CD14-positive monocyte (primary cell): ENCODE measurements at places on chromosomes 7 and 10.
A peak's percentile ranks its signal among the peaks of the same experiment; 100 is the strongest.

DNA sequence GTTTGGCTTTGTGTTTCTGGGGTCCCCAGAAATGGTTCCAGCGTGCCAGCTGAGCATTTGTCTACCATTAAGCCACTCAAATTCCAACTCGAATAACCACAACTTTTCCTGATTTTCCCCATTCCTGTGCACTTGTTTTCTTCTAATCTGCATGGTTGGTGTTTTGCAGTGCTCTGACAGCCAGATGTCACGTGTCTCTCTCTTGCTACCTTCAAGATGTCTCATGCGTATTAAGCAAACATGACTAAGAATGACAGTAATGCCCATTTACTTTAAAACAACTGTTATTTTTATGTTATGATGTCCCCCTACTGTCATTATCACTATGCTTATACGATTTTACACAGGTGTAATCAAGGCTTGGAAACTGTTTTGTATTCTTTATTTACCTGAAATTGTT lies 35.2 kb upstream of the MXI1 start:
- no peak for DNase-seq

- DNase-seq, result no peak
These were observed 114.8 kb downstream of the TSPAN12 start for GRCh38 chr7:120743128-120743527.

- no peak for DNase-seq
These were observed 118.7 kb upstream of the SEC61G start for GRCh38 chr7:54877683-54878082.

- DNase-seq, result no peak
These were observed 13.4 kb downstream of the C10orf71 start for GRCh38 chr10:49312246-49312869.

DNA sequence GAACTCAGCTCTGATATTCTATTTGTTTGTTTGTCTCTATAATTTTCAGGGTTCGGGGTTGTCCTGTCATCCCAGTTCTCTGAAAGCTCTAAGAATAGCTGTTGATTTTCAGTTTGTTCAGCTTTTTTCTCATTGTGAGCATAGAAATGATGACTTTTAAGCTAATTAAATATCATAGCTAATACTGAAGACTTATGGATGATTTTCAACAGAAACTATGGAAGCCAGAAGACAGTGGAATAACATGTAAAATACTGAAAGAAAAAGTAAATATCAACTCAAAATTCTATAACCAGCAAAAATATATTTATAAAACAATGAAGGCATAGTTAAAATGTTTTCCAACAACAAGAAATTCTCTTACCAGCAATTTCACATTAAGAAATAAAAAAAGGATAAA lies 96.4 kb upstream of the ETV1 start:
- DNase-seq, result no peak

DNA sequence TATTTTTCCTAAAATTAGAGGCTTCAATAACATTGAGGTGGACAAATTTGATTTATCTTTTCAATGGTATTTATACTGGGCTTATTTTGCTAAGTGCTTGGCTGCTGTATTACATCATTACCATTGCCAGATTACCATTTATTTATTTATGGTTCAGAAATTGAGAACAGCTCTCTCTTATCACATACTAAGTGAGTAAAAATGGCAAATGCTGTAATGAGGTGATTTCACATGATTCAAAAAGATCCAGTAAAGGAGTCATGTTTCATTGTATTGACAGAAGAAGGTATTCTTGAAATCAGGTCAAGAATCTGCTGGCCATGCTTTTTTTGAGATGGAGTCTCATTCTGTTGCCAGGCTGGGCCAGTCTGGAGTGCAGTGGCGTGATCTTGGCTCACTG lies 322.6 kb downstream of the KIF20B start:
- no peak for DNase-seq

- no peak for DNase-seq
These were observed 13.9 kb downstream of the STX1A start for GRCh38 chr7:73705551-73705920.

- DNase-seq, result no peak
These were observed 6.9 kb upstream of the ACSL5 start for GRCh38 chr10:112366992-112367391.

- DNase-seq, result no peak
These were observed 22.3 kb downstream of the SLC13A1 start for GRCh38 chr7:123177442-123177841.

- no peak for DNase-seq
These were observed 25.9 kb downstream of the ABRAXAS2 start for GRCh38 chr10:124827474-124827873.

GRCh38 chr10:90447831-90448230 lies 410.0 kb downstream of the HTR7 start:
- DNase-seq, result no peak

- DNase-seq, result no peak
These were observed 90.4 kb downstream of the OSBPL3 start for GRCh38 chr7:24889611-24890010.

GRCh38 chr10:34262985-34263384 lies 552.1 kb downstream of the PARD3 start:
- DNase-seq, result no peak

DNA sequence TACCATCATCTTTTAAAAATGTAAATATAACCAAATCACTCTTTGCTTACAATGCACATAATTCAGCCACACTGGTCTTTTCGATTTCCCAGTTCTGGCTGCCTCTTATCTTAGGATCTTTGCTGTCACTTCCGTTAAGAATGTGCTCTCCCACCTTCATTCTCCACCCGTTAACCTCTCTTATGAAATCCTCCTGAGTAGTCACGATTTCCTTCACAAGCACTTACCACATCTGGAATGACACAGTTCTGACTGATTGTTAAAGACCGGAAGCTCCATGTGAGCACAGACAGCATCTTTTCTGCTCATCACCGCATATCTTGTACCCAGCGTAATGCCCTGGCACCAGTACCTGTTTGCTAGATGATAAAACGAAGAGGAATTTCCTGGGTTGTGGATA lies 84.3 kb downstream of the CUL2 start:
- DNase-seq, result peak; percentile 24

GRCh38 chr10:6328699-6329423 lies 126.1 kb downstream of the PFKFB3 start:
- DNase-seq, result peak; percentile 57

- no peak for DNase-seq
These were observed 217.3 kb upstream of the HABP2 start for GRCh38 chr10:113335592-113335991.

GRCh38 chr10:7045891-7046599 lies 364.8 kb downstream of the SFMBT2 start:
- DNase-seq, result peak; percentile 69

GRCh38 chr7:3180604-3181003 lies 120.4 kb upstream of the SDK1 start:
- no peak for DNase-seq

DNA sequence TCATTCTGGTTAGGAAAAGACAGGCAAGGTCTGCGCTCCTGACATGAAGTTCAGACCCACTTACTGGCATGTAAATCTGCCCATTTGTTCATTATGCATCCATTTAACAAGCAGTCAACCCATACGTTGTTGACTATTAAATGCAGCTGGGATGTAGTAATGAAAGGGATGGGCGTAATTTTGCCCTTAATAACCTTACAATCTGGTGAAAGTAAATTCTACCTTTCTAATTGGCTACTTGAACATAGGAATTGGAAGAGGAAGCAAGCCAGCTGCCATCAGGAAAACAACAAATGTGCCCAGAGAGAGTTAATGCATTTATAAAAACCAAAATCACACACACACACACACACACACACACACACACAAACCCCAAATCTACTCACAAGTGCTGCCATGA lies 170.2 kb upstream of the PITRM1 start:
- no peak for DNase-seq

DNA sequence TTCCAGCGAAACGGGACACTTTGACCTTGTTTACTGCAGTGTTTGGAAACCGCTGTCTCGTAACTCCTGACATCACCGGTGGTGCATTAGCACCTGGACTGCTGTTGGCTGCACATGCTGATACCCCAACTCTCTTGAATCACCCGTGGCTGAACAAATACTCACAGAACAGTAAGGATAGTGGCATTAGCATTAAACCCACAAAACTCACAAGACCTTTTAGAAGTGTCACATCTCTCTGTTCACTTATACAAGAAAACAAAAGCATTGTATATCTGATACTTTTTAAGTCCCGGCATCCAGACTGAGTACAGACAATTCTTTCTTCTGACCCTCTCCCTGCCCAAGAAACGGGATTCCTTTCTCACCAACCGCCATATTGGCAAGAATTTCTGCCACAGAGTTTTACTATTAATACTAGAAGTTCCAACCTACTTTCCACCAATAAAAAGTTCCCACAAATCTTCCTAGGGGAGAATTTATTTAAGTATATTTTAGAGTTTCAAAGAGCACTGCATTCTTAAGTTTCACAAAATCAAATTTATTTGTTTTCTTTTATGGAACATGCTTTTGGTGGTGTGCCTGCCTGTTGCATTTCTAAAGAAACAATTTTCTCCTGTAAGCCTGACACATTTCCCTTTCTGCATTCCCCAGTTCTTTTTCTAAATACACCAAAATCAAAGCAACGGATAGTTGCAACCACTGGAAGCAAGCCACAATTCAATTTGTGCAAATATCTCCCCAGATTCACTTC lies 208.4 kb upstream of the KLF14 start:
- DNase-seq, result no peak

DNA sequence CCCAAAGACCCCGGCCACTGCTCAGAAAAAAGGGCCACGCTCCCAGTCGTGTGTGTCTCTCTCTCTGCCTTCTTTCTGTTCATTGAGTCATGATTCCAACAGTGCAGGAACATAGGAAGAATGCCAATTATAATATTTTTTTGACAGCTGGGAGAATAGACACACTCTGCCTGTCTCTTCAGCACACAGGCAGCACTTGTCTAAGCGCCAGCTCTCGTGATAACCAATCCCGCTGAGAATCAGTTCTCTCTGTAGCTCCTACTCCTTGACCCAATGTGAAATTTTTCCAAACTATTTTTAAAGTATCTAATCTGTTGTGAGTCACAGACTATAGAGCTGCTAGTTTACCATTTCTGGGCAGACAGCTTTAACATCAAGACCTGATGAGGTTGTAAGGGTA lies 145.7 kb upstream of the RHEB start:
- DNase-seq, result no peak

- DNase-seq, result no peak
These were observed 1.6 kb upstream of the ANKRD2 start for GRCh38 chr10:97570789-97571471.

GRCh38 chr7:137160236-137160635 lies 183.3 kb downstream of the PTN start:
- no peak for DNase-seq

GRCh38 chr10:93454146-93454545 lies 28.0 kb downstream of the MYOF start:
- no peak for DNase-seq

- peak; percentile 27 for DNase-seq
These were observed 4.8 kb upstream of the POLR1F start for GRCh38 chr7:19713676-19714075.

- DNase-seq, result no peak
These were observed 111.6 kb downstream of the VTI1A start for GRCh38 chr10:112558476-112559142.

GRCh38 chr10:107915215-107915610 lies 750.7 kb upstream of the SORCS1 start:
- DNase-seq, result no peak

- DNase-seq, result no peak
These were observed 47.7 kb upstream of the PLEKHA1 start for GRCh38 chr10:122326806-122327205.

DNA sequence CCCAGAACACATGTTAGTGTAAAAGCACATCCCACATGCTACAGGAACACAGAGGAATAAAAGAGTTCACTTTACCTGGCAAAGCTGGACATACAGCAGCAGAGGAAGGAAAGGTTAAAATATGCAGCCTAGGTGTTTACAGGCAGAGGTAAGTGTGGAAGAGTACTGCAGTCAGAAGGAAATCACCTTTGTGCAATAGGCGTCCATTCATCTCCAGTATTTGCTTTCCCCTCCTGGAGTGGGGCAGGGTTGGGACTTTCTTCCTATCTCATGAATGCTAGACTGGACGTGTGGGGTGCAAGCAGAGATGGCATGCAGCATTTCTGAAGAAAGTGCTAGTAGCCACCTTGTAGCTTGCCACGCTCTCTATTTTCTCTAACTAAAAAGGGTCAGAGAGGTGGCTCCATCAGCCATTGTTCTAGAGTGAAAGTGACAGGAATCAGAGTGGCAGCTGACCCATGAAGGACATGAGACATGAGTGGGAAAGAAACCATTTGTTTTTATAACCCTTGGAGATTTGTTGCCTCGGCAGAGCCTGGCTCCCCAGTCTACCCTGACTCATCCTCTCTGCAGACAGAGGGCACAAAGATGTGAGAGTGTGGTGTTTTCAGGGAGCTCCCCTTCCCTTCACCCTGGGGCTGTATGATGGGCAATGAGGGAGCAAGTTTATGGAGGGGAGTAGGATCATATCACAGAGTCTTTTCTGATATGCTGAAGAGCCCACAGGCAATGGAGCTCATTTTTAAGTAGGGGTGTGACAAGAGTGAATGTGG lies 101.2 kb upstream of the SEC61G start:
- DNase-seq, result no peak

DNA sequence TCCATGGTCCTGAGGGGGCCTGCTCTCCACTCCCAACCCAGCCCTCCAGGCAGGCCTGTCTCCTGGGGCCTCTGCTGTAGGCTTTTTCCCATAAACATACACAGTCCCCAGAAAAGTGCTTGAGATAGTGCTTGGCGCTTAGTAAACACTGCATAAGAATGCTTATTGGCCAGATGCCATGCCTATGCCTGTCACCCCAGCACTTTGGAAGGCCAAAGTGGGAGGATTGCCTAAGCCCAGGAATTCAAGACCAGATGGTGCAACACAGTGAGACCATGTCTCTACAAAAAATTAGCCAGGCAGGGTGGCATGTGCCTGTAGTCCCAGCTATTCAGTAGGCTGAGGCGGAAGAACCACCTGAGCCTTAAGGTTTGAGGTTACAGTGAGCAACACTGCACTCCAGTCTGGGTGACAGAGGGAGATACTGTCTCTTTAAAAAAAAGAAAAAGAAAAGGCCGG lies 24.6 kb upstream of the ASL start:
- DNase-seq, result no peak

GRCh38 chr10:80288849-80289248 lies 609 bp downstream of the MAT1A start:
- DNase-seq, result no peak

GRCh38 chr7:7176406-7177043 lies 5.8 kb upstream of the C1GALT1 start:
- peak; percentile 89 for DNase-seq

- no peak for DNase-seq
These were observed 81.0 kb downstream of the MKI67 start for GRCh38 chr10:128044961-128045832.

DNA sequence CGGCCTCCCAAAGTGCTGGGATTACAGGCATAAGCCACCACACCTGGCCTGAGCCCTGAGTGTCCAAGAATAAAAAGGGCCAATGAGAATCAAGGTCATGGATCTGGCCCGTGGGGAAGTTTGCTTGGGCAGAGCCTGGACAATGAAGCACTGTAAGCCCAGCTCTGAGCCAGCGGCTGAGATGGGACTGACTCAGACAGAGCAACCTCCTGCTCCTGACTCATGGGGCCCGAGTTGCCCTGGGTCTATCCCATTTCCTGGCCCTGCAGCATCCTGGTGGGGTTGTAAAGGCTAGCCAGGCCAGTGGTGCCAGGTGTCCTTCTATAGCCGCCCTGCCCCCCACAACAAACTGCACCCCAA lies 5.2 kb upstream of the MYH16 start:
- no peak for DNase-seq
